Activated CD4-positive, alpha-beta T cell treated with anti-CD3 and anti-CD28 coated beads, Interleukin-2, amount 10 ng/mL, durations not matched to agents 24 days and 14 days (primary cell): ENCODE measurements at places on chromosomes 11 and 22.
A peak's percentile ranks its signal among the peaks of the same experiment; 100 is the strongest.

GRCh38 chr11:107116358-107116757 is 98.1 kb upstream of the GUCY1A2 start:
- DNase-seq: no peak

- no peak for DNase-seq
Observed at GRCh38 chr11:46338636-46338987, 8.7 kb upstream of the DGKZ start.

DNA sequence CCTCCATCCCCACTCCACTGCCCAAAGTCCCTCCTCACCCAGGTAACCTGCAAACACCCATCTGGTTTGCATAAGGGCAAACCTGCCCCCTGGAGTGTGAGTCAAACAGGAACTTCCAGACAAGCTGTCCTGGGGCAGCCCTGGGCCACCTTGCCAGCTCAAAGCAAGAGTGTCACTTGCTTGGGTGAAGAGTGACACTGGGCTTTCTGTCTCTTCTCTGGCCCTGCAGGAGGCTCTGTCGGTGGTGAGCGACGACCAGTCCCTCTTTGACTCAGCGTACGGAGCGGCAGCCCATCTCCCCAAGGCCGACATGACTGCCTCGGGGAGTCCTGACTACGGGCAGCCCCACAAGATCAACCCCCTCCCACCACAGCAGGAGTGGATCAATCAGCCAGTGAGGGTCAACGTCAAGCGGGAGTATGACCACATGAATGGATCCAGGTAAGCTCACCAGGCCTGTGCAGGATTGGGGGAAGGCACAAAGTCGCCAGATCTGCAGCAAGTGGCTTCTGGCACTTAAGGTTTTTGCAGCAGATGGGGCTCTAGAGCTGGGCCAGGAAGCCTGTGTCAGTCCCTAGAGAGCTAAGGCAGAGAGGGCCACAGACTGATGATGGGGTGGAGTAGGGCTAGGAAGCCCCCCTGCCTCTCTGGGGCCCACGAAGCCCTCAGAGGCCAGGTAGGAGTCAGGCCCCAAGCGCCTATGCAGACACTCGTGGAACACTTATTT is 64.2 kb downstream of the FLI1 start:
- peak; percentile 64 for DNase-seq

- DNase-seq: no peak
Observed at GRCh38 chr22:21622011-21622918, 7.6 kb downstream of the YDJC start.

- DNase-seq: peak; percentile 61
Observed at GRCh38 chr11:36385121-36385970, 89.3 kb downstream of the PRR5L start.

DNA sequence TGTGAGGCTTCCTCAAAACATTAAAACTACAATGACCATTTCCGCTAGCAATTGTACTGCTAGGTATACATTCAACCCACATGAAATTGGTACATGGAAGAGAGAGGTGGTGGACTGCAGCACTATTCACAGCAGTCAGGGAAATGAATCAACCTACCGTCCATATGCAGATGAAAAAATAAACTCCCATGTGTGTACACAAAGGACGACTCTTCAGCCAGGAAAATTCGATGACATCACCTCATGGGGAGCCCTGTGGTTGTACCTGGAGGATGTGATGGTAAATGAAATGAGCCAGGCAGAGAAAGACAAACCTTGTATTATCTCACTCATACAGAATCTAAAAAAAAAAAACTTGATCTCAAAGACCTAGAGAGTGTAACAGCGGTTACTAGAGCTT is 23.3 kb downstream of the RFPL3 start:
- DNase-seq: no peak

DNA sequence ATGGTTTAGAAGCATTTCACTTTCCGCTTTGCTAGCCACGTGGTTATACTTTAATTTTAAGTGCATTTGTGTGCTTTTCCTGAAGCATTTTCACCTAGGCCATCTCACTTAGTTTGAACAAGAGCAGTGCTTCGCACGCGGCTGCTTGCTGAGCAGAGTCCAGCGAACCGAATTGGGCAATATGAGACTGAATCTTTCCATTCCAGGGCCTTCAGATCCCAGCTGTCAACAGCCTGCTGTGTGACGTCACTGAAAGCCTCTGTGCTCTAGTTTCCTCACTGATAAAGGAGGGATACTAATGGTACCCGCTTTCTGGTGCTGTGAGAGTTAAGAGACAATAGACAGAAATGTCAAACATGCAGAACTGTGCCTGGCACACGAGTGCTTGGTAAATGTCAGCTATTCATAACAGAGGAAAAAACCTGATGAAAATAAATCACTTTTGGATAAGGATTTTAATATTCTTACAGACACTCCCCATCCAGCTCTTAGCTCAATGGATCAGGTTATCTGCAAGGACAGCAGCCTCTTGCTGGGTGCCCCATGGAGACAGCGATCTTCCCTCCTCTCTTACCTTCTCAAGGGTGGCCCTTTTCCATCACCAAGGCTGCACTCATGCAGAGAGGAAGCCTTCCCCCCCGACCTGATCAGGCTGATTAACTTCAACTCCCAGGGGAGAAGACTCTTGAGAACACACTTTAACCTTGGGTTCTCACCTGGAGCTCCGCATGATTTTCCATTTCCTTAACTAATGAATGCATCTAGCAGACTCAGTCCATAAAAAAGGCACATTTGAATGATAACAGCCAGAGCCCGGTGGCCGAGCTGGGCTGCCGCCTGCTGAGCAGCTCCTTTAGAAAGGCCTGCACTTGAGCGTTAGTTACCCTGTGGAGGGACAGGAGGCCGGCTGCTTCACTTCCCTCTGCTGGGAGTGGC is 3.5 kb upstream of the GLB1L3 start:
- DNase-seq: no peak

DNA sequence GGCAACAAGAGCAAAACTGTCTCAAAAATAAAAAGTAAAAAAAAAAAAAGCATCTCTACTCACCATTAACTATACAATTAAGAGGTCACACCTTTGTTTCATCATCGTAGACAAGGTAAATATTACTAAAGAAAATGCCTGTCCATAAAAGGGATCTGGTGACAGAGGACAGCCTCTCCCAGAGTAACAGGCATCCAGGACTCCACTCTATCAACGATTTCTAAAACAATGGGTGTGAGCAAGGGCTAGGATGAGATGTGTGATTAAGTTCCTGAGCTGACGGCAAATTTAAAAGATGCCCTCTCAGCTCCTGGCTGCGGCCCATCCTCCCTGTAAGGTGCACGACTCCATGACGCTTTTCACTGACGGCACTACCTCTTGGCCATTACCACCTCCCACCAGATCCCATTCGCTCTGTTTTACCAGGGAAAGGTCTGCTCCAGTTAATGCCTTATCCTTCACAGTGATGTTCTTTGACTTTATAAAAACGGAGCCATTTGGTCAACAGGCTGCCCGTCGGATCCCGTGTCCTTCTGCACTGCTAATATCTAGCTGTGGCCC is 2.3 kb upstream of the TMEM45B start:
- no peak for DNase-seq

DNA sequence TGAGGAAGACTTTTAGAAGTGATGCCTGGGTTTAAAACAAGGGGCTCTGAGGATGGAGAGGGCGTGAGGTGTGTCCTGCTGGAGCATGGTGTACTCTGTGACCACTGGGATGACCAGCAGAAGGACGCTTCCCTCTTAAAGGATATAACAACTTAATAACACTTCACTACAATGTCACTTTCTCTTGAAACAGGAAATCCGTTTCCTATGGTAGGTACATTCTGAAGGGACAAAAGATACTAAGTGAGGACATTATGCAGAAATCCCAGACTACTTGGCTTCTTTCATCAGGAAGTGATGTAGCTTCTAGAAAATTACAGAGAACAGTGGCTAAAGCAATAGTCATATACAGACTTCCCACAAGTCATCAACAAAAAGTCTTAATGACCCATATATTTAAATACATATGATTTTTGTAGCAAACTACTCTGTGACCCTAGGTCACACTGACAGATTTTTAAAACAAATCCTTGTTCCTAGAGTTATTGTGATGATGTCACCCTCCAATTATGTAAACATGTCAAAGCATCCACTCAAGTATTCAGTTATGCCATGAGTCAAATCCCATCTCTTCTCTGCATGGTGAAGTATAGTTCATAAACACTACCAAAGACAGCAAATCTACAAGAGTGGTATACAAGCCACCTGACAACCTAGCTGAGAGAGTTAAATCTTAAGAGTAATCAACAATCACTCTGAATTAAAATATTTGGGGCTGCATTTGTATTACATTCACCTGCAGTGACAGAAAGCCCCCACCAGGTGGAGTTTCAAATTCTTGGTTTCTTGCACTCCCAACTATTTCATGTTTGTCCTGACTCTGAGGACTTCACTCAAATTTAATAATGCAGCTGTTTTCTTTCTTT is 32.8 kb downstream of the PITPNB start:
- DNase-seq: peak; percentile 81

GRCh38 chr22:28120691-28121592 is 201.9 kb upstream of the PITPNB start:
- DNase-seq: no peak

GRCh38 chr22:34344702-34345101 is 424.4 kb upstream of the LARGE1 start:
- DNase-seq: no peak

DNA sequence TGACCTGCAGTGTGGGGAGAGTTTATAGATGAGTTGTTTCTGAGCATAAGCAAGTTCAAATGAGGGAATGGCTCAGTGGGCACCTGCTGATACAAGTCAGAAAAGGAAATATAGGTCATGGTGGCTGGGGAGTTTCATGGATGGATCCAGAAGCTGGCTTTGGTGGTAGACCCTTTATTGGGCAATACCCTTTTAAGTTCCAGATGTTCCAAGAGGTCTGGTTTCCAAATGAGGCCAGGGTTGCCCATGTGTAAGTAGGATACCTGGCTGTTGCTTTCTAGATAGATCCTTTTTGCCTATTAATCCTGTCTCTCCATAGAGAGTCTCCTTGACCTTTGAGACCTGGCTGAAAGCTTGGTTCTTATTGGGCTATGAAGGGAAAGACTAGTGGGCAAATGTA is 2.2 kb downstream of the STIM1 start:
- no peak for DNase-seq

DNA sequence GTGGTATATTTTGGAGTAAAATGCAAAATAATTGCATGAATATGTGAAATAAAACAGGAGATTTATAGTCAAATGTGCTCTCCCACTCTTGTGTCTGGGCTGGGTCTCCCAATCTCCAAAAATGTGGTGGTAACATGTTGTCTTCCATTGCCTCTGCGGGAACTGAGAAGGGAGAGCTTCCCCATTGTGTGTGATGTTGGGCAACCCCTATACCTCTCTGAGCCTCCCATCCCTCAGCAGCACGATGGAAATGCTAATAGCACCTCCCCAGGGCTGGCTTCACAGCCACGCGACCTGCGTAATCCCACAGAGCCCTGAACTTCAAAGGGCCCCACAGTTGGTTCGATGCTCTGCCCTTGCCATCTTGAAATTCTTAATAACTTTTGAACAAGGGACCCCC is 72.0 kb downstream of the TP53I11 start:
- DNase-seq: no peak

- DNase-seq: no peak
Observed at GRCh38 chr11:12585861-12586260, 88.4 kb upstream of the TEAD1 start.

- DNase-seq: no peak
Observed at GRCh38 chr11:66281776-66282467, 3.9 kb downstream of the CNIH2 start.

DNA sequence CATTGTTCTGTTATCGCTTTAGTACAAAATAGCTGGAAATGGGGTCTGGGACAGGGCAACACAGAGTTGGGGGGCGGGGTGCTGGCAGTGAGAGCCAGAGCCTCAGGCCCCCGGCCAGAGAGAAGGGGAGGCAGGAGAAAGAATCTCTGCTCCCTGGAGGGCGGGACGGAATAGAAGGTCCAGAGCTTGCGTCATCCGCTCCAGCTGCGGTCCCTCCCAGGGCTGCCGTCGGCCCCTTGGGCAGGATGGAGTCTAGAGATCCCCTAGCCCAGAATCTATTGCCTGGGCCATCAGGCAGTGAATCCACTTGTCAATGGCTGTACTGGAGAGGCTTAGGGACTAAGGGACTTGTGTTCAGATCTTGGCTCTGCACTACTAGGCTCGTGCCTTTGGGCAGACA is 5.0 kb downstream of the TP53I11 start:
- DNase-seq: no peak

DNA sequence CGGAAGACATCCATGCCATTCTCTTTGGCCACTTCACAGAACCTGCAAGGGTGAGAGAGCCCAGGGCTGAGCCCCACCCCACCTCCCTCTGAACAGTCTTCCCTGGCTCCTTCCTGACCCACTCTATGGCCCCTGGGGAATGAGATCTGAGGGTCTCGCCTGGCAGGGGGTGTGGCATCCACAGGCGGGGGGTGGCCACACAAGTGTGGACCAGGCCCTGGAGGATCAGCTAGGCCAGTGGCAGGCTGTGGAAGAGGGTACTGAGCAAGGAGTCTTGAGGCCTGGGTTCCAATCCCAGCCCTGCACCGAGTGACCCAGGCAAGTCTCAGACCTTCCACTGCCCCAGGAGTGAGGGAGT is 5.6 kb upstream of the LRFN4 start:
- DNase-seq: no peak

GRCh38 chr11:9130297-9130696 is 38.9 kb upstream of the SCUBE2 start:
- DNase-seq: no peak

DNA sequence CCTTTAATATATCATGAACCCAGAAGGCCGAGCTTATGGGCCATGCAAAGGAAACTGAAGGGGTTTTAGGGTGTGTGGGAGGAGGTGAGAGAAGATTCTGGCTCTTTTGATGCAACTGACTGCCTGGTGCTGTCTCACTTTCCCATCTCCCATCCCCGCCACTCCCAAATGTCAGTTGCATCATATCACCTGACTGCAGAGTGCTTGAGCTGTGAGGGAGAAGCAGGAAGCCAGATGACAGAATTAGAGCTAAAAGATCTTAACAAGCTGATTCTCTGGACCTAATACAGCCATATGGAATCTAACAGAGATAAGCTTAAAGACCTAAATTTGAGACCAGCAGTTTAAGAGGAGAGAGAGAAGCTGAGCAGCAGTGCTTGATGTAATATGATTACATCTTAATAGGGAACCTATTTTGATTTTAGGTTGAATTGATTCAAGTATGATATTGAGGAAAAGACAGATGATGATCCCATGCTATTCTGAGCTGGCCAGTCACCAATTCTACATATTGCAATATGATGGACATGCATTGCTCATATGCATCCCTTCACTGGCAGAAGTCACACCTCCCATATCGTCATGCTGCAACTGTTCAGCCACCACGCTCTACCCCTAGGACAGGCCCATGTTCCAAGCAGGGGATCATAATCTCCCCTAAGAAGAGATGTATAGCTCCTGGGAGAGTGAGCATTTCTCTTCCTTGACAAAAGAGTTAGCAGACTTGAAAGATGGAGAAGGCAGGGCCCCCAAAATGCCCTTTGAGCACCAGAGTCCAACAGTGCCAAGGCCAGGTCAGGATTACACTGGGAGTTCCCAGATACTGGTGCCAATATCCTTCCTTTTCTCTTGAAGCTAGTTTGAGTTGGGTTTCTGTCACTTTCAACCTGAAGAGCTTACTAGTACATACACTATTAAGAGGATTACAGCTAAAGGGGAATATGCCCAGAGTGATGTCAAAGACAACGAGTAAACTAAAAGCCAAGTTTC is 44.9 kb downstream of the PLEKHA7 start:
- DNase-seq: no peak

GRCh38 chr11:31770011-31770700 is 41.0 kb downstream of the PAX6 start:
- DNase-seq: no peak
